ENCODE measurements at places on chromosomes 1 and 21. TPM values are rescaled to one million over a fixed set of nuclear protein-coding genes. Genes with fewer than 3 reads are reported as not detected.

CREB3L4 gene
- 26.2 TPM for total RNA-seq

OTUD3 gene
- total RNA-seq: 3.6 TPM

TCHH gene
- total RNA-seq: 0.05 TPM

AMY1C gene
- total RNA-seq: 2.5 TPM

CRYBG2 gene
- 0.76 TPM for total RNA-seq

F5 gene
- total RNA-seq: 0.85 TPM

PGLYRP3 gene
- 0.14 TPM for total RNA-seq

KRTAP19-3 gene
- not detected for total RNA-seq

DNA sequence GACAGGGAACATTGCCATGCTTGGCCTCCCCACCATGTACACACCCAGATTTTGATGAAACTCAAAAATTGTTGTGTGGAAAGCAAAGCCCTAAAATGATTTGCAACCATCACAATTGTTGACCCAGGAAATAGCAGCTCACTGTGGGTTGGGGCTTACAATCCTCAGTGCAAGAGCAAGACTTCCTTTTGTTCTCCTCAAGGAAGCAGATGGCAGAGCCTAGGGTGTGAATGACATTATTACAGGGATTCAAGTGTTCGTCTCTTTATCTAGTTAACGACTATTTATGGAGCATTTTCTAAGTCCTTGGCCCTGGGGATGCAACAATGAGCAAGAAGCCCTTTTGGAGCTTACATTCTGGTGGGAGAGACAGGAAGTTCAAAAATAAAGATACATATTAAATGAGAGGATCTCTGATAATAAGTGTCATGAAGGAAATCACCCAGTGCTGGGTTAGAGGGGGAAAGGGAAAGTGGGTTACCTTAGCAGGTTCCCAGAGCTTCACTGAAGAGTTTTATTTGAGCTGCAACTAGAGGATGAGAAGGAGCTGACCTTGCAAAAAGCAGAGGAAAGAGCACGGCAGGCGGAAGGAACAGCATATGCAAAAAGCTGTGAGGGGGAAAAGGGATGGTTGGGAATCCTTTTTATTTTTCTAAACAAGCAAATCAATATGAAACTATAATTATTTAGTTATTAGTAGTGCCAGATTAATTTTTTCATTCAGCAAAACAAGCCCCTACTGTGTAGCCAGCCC is 38.5 kb upstream of the ID3 start:
- DNase-seq: no peak

- peak; percentile 35 for DNase-seq
Observed at GRCh38 chr1:65068202-65069010, 79.6 kb upstream of the AK4 start.

DNA sequence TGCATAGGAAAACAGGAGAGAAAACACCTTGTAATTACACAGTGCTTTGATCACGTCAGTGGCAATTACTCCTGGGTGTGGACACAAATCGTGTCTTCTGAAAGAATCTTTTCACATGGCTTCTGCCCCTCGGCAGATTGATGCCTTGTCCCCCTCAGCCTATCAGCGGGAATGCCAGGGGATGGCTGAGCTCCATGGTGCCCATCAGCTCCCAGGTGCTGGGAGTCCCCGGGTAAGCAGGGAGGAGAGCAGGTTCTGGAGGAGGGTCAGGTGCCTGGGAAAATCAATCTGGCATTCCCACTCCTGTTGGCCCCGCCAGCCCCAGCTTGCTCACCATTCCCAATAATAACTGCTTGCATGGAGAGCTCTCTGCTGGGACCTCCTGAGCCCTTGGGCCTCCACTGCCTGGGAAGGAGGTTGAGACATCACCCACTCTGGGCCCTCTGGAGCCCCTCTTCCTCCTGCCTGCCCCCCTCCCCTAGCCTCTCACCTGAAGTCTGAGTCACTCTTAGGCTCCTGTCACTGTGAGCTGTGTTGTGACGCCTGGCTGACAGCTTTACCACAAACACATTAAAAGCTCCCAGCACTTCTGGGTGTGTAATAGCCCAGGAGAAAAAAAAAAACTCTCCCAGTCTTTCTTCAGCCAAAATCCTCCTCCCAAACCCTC is 4.9 kb downstream of the CAMK2N1 start:
- no peak for DNase-seq

DNA sequence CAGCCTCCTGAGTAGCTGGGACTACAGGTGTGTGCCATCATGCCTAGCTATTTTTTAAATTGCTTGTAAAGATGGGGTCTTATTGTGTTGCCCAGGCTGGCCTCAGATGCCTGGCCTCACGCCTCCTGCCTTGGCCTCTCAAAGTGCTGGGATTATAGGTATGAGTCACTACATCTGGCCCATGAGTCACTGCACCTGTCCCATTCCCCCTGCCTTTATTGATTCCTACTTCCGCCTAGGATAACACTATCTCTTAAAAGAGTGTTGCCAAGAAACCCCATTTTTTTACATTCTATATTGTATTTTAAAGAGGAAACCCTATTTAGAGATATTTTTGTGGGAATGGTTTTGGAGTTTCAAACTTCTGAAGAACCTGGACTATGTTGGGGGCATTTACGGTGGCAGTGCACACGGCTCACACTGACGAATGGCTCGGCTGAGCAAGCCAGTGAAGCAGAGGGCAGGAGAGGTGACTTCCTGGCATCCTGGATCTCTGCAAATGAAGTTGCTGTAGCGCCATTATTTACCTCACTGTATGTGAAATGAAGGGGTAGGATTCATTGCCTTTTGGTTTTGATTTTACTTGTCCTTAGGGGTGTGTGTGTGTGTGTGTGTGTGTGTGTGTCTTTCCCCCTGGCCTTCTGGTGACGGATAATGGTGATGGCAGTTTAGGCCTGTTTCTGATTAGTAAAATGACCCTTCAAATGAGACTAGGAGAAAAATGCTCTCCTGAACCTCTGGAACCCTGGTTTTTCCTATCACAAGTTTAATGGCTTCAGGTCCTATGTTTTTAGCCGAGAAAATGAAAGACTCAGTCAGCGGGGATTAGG is 22.5 kb downstream of the KIF26B start:
- no peak for DNase-seq

GRCh38 chr21:31894457-31894856 is 21.6 kb downstream of the HUNK start:
- no peak for DNase-seq

- no peak for DNase-seq
Observed at GRCh38 chr1:161266202-161266601, 7.7 kb downstream of the PCP4L1 start.

DNA sequence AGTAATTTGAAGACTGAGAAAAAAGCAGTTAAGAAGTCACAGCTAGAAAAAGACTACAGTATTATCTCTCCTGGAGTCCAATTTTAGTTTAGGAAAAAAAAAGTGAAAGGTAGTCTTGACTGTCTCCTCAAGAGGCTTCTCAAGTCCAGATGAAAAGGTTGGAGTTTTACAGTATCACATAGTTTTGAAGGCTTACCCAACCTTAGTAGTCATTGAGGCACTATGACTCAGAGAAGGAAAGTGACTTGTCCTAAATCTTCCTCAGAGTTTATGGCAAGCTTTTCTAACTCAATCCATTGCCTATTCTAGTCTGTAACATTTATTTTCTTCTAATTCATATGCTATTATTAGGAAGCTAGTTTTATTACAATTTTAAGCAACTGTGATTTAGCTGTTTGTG is 174.9 kb downstream of the DPYD start:
- DNase-seq: no peak

GRCh38 chr21:17491716-17492414 is 21.0 kb upstream of the CXADR start:
- no peak for DNase-seq

DNA sequence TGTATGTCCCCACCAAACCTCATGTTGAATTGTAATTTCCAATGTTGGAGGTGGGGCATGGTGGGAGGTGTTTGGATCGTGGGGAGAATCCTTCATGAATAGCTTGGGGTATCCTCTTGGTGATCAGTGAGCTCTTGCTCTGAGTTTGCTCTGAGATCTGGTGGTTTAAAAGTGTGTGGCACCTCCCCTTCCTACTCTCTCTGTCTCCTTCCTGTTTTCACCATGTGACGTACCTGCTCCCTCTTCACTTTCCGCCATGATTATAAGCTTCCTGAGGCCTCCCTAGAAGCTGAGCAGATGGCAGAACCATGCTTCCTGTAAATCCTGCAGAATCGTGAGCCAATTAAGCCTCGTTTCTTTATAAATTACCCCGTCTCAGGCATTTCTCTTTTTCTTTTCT is 40.0 kb upstream of the OSBPL9 start:
- DNase-seq: no peak

DNA sequence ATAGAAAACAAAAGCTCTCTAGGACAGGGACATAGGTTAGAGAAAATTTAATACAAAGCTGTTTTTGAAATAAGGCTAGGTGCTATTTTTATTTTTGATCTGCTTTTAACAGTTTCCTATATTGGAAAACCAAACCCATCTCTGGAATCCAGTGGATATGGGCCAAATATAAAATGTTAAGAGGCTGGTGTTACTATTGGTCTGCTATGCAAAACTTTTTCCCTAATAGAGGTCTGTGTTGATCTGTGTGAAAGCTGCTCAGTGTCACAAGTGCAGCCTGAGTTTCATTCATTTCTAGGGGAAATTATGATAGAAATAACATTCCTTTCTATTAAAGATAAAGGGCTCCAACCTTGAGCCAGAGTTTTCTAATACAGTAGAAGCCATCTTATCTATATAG is 116.4 kb downstream of the OLFML2B start:
- DNase-seq: no peak

DNA sequence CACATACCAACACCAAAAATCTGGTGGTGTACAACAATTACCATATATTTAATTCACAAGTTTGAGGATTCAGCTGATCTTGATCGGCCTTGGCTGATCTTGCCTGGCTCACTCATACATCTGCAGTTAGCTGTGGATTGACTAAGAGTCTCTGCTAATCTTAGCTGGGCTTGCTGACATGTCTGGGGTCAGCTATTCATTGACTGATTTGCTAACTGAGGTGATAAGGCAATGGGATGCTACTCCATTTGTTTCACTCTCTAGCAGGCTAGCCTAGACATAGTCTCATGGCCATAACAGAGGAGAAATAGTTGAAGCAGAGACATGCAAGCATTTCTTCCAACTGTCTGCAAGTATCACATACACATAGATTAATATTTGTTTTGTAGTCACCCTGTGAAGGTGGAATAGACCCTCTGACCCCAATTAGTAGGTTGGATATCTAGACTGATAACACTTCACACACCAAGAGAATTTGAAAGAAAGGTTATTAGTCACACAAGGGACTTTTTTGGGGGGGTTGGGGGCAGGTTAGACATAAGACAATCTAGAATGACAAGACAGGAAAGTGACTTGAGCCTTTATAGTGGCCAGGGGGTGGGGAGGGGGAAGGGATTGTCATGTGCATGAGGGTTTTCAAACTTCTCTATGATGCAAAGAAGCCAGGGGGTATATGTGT is 142.3 kb downstream of the BARHL2 start:
- DNase-seq: no peak

GRCh38 chr1:164101802-164102201 is 457.2 kb upstream of the PBX1 start:
- no peak for DNase-seq

- no peak for DNase-seq
Observed at GRCh38 chr1:65762081-65762862, 30.4 kb upstream of the PDE4B start.

- no peak for DNase-seq
Observed at GRCh38 chr1:180849031-180849775, 63.5 kb upstream of the KIAA1614 start.

Data from thymus (tissue), 14 donors.